ENCODE measurements at places on chromosomes 6 and 20.

GRCh38 chr6:14634072-14634471, 516.5 kb downstream of the CD83 start:
- peak; percentile 55 for DNase-seq

DNA sequence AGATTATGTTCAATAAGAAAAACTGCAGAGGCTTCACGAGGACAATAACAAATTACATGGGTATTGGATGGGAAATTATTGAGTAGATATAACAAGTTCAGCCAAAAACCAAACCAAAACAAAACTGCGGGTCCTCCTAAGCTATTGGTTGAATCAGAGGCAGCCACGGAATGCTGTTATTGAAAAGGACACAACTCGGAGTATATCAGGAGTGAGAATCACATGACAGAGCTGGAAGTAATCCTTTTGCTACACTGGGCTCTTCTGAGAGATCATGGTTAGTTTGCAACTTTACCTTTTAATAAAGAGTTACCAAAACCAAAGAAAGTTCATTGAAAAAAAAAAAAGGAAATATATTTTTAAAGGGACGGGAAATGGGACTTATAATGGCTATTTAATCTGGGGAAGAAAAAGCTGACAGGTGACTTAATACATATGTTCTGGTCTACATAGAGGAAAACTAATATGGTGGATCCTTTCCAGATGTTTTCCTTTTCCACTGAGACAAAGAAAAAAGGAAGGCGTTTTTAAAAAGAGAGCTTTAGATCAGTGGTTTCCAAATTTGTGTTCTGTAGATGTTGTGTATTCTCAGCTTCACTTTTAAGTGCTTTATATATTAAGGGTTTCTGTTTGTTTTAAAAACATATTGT, 6.9 kb upstream of the CITED2 start:
- DNase-seq: no peak

- DNase-seq: peak; percentile 73
Observed at GRCh38 chr20:34522969-34523871, 7.0 kb downstream of the DYNLRB1 start.

GRCh38 chr20:31516651-31517050, 2.4 kb downstream of the HM13 start:
- no peak for DNase-seq

- DNase-seq: no peak
Observed at GRCh38 chr6:93799226-93799625, 379.9 kb upstream of the EPHA7 start.

DNA sequence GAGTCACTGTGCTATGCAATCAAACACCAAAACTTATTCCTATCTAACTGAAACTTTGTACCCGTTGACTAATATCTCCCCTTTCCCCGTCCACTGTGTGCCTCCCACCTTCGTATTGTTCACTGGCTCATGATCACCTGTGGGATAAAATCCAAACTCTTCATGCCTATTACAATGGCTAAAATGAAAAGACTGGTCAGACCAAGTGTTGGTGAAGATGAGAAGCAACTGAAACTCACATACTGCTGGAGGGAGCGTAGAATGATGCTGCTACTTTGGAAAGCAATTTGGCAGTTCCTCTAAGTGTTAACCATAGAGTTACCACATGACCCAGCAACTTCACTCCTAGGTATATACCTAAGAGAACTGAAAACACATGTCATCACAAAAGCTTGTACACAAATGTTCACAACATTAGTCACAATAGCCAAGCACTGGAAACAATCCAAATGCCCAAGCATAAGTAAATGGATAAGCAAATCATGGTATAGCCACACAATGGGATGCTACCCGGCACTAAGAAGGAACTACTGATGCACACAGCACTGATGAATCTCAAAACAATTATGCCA, 13.1 kb downstream of the RPS10 start:
- DNase-seq: no peak

- DNase-seq: no peak
Observed at GRCh38 chr20:842547-842940, 9.0 kb downstream of the FAM110A start.
